ENCODE measurements at places on chromosomes 3 and 15.

DNA sequence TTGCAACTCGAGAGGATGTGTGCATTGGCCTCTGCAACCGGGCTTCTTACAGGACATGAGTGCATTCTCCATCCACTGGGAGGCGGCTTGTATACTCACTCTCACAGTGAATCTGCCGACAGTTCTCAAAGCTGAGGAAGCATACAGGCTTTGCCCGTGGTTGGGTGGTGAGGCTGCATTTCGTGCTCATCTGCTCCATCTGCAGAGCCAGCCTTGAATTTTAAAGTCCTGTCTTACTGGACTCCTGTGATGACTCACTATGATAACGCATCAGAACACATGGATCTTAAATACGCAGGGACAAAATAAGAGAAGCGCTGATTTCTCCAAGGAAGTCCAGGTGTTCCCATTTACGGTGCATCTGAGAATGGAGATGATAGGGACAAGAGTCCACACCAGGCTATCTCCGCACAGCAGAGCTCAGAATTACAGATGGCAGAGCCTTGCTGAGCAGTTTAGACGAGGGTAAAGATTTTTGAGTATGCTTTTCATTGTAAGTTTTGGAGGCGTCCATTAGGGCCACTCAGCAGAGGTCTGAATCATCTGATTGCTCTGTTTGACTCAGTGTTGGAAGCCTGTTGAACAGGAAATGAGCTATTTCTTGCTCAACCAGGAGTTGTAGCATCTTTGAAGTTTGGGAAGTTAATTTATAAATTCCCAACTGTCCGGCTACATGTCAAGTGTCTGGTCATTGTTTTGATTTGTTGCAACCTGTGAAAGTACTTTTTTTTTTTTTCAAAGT is 87.1 kb downstream of the GABRG3 start:
- DNase-seq = no peak

DNA sequence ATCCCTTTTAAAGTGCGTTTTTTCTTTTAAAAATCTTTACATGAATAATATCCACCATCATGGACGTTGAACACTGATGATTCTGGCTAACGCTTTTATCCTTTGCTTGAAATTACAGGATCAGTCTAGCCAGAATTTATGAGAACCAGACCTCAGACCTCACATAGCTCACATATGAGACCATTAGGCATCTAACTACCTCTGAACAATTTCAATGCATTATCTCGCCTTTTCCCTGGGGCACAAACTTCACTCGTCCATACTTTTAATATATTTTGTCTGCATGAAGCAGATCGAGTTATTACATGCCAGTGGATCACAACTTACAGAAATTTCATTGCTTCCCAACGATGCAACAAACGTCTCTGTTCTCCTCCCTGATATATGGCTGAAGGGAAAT is 105.6 kb downstream of the MEIS2 start:
- no peak for DNase-seq

DNA sequence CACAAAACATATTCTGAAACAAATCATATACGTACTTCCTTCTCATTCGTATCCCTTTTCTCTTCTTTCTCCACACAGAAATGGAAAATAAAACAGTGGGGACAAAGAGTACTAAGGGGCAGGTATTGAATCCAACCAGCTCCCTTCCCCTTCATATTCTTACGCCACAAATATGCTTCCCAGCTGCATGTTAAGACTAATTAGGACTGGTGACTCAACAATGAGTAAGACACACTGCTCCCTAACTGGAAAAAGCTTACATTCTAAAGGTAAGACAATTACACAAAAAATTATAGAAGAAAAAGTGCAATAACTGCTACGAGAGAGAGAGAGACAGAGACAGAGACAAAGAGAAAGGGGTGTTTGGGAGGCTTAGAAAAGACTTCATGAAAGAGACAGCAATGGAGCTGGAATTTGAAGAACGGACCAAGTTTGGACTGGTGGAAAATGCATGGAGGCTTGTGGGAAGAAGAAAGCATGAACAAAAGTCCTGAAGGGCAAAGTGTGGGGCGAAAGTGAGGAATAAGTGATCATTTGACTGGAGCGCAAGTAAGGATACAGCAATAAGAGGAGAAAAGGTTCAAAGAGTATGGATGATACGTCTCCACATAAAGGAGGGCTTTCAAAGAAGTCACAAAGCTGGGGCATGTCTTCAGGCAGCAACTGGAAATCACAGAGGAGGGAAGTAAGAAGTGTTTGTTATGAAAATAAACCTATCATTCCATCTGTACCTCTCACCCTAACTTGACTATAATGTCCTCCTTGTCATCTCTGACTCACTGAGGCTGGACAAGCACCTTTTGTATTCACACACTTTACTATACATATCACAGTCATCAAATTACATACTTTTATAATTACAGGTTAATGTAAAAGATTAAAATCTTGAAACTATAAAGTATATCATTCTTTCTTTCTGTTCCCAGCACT is 49.2 kb downstream of the RYK start:
- no peak for DNase-seq

- DNase-seq = no peak
Measured at GRCh38 chr3:58111513-58112184, 99.1 kb downstream of the DNASE1L3 start.

DNA sequence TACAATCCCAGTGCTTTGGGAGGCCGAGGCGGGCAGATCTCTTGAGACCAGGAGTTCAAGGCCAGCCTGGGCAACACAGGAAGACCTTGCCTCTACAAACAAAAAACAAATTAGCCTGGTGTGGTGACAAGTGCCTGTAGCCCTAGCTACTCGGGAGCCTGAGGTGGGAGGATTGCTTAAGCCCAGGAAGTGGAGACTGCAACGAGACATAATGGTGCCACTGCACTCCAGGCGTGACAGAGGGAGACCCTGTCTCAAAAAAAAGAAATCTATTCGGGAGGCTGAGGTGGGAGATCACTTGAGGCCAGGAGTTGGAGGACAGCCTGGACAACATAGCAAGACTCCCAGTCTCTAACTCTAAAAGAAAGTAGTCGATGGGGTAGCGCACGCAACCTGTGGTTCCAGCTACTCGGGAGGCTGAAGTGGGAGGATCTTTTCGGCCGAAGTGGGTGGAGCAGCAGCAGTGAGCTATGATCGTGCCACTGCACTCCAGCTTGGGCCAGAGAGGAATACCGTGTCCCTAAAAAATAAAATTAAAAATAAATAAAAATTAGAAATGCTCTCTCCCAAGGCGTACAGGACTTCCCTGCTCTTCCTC is 775 bp downstream of the C3orf33 start:
- peak; percentile 52 for DNase-seq

- no peak for DNase-seq
Measured at GRCh38 chr3:152292366-152292765, 23.6 kb downstream of the MBNL1 start.

DNA sequence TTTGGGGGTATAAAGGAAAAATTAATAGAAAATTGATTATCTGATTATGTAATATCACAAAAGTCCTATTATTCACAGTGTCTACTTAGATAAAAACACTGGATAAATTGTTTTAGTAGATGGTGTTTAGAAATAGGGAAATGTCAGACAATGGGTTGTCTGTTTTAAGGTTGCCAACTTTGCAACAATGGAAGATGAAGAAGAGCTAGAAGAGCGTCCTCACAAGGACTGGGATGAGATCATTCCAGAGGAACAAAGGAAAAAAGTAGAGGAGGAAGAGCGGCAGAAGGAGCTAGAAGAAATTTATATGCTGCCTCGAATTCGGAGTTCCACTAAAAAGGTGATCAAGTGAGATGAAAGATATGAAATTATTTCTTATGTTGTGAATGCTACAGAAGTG is 84.0 kb downstream of the CHD2 start:
- no peak for DNase-seq

DNA sequence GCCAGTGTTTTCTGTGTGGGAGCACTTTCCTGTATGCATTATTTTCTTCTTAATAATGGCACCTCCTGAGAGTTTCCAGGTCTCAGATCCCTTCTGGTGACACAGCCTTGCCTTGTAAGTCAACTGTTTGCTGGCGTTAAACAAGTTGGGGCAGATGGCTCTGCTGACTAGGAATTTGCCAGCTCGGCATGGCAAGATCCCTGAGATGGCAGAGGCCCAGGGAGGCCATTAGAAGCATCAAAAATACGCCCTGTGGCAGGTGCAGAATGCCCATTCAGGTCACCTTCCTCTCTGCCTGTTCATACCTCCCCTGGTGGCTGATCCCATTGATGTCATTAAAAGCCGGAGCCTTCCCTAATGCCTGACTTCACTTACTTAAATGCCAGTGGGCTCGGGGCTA is 320.9 kb upstream of the CTDSPL start:
- DNase-seq = no peak

GRCh38 chr3:83189634-83190033 is 1428.2 kb upstream of the GBE1 start:
- DNase-seq = no peak

DNA sequence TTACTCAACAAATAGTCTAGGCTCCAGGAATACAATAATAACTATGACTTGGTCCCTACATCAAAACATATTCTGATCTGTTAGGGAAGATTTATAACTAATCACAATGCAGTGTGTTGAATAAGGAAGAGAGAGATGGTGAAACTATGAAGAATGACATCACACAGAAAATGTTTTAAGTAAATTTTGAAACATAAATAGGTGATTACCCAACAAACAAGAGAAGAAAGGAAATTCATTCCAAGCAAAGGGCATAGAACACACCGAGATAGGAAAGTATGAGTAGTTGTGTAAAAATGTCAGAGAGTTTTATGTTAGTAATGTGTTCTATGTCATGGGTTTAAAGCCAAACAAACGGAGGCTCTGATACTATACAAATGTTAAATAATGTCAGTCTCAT is 13.4 kb downstream of the SEC62 start:
- DNase-seq = no peak

- no peak for DNase-seq
Measured at GRCh38 chr3:170372190-170372879, 14.8 kb downstream of the SKIL start.

DNA sequence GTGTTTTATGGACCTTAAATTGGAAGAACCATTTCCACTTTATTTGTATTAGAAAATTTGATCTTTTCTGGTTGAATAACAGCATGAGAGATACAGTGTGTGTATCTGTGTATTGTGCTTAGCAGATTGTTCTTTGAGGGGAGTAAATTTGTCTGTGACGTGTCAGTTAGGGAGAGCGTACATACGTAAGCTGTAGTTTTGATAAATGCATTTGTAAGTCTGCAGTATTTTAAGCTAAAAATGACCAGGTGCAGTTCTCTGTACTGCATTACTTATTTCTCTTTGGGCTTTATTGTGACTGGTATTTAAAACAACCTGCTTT is 264.8 kb downstream of the ROBO2 start:
- DNase-seq = no peak

DNA sequence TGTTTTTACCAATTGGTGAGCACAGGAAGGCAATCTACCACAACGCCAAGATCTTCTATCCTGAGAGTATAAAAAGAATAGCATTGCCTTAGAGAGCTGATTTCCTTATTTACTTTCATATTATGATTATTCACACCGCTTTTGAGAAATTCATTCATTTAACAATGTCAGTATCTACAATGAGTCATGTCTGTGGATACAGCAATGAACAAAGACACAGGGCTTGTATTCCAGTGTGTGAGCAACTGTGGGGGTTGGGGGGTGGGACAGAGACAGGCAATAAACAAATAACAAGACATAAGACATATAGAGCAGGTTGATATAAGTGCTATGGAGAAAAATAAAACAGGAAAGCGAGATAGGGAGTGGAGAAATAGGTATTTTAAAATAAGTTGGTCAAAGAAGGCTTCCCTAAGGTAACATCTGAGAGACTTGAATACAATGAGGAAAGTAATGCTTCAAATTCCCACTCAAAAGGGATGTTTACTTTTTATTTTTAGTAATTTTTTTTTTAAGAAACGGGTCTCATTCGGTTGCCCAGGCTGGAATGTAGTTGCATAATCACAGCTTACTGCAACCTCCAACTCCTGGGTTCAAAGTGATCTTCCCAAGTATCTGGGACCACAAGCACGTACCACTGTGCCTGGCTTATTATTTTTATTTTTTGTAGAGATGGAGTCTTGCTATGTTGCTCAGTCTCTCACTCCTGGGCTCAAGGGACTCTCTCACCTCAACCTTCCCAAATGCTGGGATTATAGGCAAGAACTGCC is 45.7 kb downstream of the PGBD4 start:
- no peak for DNase-seq

GRCh38 chr3:114809668-114810413 is 337.2 kb downstream of the ZBTB20 start:
- no peak for DNase-seq

DNA sequence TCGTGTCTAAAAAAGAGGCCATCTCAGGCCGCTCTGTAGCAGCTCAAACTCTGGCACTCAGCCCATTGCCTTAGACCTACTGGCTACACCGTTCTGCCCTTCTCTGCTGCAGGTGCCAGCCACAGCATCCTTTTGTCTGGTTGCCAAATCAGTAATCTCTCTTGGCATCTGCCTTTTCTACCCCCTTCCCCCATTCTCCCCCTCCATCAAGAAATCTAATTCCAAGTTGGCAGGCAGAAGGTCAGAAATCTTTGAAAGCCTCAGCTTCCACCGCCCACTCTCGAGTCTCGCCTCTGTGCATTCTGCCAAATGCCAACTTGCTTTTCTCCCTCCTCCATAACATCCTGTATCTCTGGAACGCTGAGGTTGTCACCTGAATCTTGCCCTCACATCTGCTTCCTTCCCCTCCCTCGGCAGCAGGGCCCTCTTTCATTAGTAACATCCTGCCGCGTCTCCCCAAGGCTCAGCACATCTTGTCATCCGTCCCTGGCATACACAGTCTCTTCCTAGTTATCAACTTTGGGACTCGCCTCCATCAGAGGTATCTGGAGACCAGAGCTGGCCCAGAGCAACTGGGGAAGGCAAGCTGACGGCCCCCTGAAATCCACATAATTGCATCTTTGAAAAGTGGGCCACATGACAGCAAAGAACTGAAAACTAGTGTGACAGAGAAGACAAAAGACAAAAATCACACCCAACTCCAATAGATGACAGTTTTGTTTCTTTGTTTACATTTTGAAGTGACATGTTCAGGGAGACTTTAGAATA is 312.0 kb upstream of the CCDC54 start:
- no peak for DNase-seq
